ENCODE measurements at places on chromosomes 2 and 18. TPM values are rescaled to one million over a fixed set of nuclear protein-coding genes. Genes with fewer than 3 reads are reported as not detected.

Gene SRD5A2
- not detected for total RNA-seq

DNA sequence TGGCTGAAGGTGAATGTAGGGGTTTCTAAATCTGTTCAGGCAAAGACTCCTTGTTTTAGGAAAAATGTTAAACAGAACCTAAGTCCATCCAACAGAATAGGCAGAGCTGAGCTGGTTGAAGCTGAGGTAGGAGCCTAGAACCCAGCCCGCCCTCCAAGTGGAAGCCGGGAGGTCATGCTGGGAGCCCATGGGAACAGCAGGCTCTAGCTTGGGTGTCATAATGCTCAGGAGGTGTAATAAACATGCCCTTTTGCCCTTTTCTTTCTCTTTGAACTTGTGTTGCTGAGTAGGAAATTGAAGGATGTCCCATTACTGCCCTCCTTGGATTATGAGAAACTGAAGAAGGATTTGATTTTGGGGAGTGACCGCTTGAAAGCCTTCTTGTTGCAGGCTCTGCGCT is 60.3 kb downstream of the ARMC9 start:
- DNase-seq: no peak

Gene TMEM37
- not detected for total RNA-seq

DNA sequence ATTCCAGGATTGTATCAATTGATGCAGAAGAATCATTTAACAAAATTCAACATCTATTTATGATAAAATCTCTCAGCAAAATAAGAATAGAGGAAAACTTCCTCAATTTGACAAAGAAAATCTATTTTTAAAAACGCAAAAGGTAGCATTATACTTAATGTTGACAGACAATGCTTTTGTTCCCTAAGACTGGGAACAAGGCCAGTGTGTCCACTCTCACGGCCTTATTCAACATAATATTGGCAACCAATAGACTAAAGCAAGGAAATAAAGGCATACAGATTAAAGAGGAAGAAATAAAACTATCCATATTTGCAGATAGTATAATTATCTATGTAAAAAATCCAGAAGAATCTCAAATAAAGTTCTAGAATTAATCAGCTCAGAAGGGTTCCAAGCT is 472.4 kb upstream of the ID2 start:
- no peak for DNase-seq

GRCh38 chr2:158042245-158042644 is 59.4 kb upstream of the UPP2 start:
- no peak for DNase-seq

Gene ST8SIA3
- total RNA-seq: not detected

DNA sequence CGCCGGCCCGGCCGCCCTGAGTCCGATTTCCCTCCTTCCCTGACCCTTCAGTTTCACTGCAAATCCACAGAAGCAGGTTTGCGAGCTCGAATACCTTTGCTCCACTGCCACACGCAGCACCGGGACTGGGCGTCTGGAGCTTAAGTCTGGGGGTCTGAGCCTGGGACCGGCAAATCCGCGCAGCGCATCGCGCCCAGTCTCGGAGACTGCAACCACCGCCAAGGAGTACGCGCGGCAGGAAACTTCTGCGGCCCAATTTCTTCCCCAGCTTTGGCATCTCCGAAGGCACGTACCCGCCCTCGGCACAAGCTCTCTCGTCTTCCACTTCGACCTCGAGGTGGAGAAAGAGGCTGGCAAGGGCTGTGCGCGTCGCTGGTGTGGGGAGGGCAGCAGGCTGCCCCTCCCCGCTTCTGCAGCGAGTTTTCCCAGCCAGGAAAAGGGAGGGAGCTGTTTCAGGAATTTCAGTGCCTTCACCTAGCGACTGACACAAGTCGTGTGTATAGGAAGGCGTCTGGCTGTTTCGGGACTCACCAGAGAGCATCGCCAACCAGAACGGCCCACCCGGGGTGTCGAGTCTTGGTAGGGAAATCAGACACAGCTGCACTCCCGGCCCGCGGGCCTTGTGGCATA is 4.6 kb downstream of the SIX2 start:
- no peak for DNase-seq

- DNase-seq: no peak
Observed at GRCh38 chr2:65282477-65283053, 54.9 kb downstream of the ACTR2 start.

GRCh38 chr18:22826726-22827125 is 106.4 kb upstream of the RBBP8 start:
- DNase-seq: no peak
